Mesenchymal stem cell (in vitro differentiated cells and primary cell): ENCODE measurements at places on chromosomes 5 and 9.

GRCh38 chr9:5577225-5577624 is 51.7 kb upstream of the RIC1 start:
- no peaks in the 10 kb centered on the region for H3K4me1 ChIP-seq
- H3K27me3 ChIP-seq: no peaks in the 10 kb centered on the region
- no peak overlapping the region for H3K27ac ChIP-seq
- no peak overlapping the region for H3K4me3 ChIP-seq
- no peaks in the 10 kb centered on the region for H3K36me3 ChIP-seq

DNA sequence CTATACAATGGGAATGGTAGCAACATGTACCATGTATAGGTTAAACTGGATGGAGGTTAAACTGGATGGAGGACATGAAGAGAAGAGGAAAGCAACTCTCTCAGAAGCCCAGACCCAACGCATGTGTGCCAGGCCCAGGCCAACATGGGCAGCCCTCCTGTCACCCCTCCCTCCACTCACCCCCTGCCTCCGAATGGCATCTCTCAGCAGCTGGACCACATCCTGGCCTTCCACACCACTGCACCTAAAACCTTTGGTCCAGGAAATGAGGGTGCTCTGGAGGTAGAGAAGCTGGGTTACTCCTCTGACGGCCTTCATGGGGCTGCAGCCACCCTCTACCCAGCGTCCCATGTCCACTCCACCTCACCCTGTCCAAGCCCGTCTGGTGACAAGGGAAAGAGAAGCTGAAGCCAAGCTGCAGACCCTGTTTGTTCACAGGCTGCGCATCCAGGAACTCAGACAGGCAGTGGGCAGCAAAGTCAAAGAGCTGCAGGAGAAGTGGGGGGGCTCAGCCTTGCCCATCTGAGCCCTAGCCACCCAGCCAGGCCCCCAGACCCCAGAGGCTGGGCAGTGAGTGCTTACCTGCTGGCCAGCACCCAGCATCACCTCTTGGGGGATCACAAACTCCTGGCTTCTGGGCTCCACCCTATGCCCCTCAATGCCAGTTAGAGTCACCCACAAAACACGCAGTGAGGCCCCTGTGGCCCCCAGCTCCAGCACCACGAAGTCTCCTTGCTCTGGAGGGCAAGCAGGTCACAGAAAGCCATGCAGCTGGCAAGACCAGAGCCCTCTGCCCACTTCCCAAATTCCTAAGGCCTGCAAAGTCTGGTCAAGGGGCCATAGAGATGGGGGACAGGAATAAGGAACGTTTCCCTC is 8.5 kb downstream of the HK3 start:
- H3K4me1 ChIP-seq: no peaks in the 10 kb centered on the region
- H3K36me3 ChIP-seq: peaks cover 3% of the 10 kb centered on the region
- H3K27me3 ChIP-seq: no peaks in the 10 kb centered on the region
- DNase-seq: no peak
- H3K4me3 ChIP-seq: no peak overlapping the region

DNA sequence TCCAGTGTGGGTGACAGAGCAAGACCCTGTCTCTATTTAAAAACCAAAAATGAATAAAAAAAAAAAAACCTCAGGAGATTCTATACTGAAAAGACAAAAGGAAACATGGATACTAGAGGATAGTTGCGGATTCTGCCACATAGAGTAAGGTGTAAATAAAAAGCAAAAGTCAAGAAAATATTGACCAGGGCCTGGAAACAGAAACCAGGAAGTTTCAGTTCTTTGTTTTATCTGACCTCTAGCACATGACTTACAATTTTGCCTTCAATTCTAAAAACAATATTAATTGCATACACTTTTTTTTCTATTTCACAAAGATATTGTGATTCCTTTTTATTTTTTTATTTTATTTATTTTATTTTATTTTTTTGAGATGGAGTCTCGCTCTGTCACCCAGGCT is 96.2 kb upstream of the NMUR2 start:
- no peaks in the 10 kb centered on the region for H3K36me3 ChIP-seq
- no peaks in the 10 kb centered on the region for H3K27me3 ChIP-seq
- DNase-seq: no peak
- no peaks in the 10 kb centered on the region for H3K4me1 ChIP-seq
- no peak overlapping the region for H3K4me3 ChIP-seq

- peaks cover 3% of the 10 kb centered on the region for H3K4me1 ChIP-seq
- DNase-seq: no peak
- no peaks in the 10 kb centered on the region for H3K27me3 ChIP-seq
Observed at GRCh38 chr5:158560170-158560569, 539.5 kb downstream of the EBF1 start.

- no peak overlapping the region for H3K27ac ChIP-seq
Observed at GRCh38 chr9:101893661-101894646, 155.5 kb upstream of the GRIN3A start.
